ENCODE measurements at places on chromosomes 12 and 14. TPM values are rescaled to one million over a fixed set of nuclear protein-coding genes. Genes with fewer than 3 reads are reported as not detected.

The OTOGL gene
- 3.1 TPM for total RNA-seq

The KRT3 gene
- 0.33 TPM for total RNA-seq

The KLRC4 gene
- not detected for total RNA-seq

The SLC6A12 gene
- not detected for total RNA-seq

The RAPGEF3 gene
- 6.7 TPM for total RNA-seq

DNA sequence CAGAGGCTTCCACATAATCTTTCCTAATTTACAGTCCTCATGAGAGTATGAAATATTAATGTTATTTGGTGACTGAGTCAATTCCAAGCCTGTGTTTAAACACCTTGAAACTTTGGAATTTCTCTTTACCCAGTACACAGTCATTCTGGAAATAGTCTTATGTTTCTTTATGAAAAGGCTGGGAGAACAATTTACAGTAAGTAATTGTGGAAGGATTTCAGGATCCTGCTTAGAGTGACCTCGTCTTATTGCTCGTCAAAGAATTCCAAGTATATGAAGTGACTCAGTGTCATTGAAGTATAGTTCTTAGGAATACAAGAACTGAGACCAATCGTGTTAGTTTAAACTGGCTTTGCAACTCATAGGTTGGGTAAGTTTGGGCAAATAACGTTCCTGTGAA, 634.2 kb downstream of the SLC16A7 start:
- DNase-seq = peak; percentile 13

DNA sequence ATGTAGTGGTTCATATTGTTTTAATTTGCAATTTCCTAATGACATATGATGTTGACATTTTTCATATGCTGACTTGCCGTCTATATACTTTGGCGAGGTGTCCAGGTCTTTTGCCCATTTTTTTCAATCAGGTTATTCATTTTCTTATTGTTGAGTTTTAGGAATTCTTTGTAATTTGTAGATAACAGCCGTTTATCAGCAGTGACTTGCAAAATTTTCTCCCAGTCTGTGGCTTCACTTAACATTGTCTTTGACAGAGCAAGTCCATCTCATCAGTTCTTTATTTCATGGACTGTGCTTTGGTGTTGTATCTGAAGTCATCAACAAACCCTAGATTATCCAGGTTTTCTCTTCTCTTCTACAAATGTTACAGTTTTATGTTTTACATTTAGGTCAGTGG, 12.6 kb upstream of the KLHDC2 start:
- no peak for DNase-seq

DNA sequence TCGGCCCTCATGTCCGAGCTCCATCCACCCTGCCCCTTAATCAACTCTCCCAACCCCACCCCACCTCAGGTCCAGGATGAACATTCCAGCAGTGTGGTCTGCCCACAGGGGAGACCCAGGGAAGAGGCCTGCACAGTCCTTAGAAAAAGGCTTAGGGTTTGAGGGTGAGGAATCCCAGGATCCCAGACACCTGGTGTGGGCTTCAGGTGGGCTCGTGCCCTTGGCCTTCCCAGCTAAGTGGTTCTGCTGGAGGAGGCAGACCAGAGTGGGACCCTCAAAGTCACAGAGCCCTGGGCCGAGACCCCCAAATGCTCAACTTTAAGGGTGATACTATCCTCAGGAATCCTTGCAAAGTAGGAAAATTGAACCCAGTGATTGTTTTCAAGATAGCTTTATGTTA, 25.4 kb upstream of the PPP2R5C start:
- DNase-seq = no peak

DNA sequence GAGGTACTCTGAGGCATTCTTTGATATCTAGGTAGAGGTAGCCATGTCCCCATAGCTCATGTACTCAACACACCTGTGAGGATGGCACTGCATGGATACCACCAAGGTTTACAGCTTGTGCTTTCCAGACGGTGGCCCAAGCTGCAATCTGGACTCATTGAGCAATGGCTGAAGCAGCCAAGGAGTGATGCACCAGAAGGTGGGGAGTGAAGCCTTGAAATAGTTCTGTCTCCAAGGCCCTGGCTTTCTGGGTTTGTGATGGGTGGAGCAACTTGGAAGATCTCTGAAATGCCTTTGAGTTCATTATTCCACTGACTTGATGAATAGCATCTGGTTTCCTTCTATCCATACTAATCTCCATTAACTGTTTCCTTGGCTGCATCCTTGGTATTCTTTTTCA, 290.0 kb upstream of the NOVA1 start:
- no peak for DNase-seq

DNA sequence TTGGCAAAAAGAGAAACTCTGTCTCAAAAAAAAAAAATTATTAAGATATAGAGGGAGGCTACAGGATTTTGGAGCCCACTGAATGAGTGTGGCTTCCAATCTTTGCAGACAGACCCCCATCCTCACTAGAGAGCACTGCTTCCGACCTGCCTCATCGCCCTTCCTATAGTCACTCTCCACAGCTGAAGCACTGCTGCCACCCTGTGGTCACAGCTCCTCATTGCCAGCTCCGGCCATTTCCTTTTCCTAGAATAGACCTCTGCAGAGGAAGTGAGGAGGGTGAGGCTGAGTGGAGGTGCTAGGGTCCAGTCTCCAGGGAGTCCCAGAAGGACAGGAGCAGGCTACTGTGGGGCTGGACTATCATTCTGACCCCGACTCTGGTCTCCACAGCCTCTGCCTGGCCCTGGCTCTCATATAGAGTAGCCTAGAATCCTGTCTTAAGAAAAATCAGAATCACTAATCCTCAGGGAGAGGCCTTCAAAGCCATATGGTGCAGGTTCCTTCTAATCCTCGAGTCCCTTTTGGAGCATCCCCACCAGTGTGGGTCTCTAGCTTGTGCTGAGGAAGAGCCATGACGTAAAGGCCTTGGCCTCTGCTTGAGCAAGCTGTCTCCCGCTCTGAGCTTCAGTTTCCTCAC, 1.4 kb upstream of the NPFF start:
- peak; percentile 94 for DNase-seq

All from PC-3 (cell line).